ENCODE measurements at places on chromosomes 12 and 14. TPM values are rescaled to one million over a fixed set of nuclear protein-coding genes. Genes with fewer than 3 reads are reported as not detected.

AQP5 gene
- 1.6 TPM for total RNA-seq

LLPH gene
- 16.5 TPM for total RNA-seq

KRT2 gene
- not detected for total RNA-seq

OLR1 gene
- 10.1 TPM for total RNA-seq

GXYLT1 gene
- 9.6 TPM for total RNA-seq

PSME2 gene
- 106 TPM for total RNA-seq

MYF6 gene
- total RNA-seq = not detected

POTEG gene
- not detected for total RNA-seq

HCAR2 gene
- total RNA-seq = not detected

NR1H4 gene
- total RNA-seq = 45.8 TPM

TAS2R42 gene
- not detected for total RNA-seq

PLEKHD1 gene
- total RNA-seq = 0.06 TPM

NRXN3 gene
- total RNA-seq = 20.3 TPM

LRRC10 gene
- total RNA-seq = not detected

AJUBA gene
- total RNA-seq = 53.3 TPM

TAS2R10 gene
- total RNA-seq = 0.92 TPM

ABCC9 gene
- total RNA-seq = 33.3 TPM

FBLN5 gene
- total RNA-seq = 241 TPM

GLS2 gene
- total RNA-seq = 1.8 TPM

SMOC1 gene
- 3.1 TPM for total RNA-seq

KERA gene
- not detected for total RNA-seq

UNG gene
- 30.8 TPM for total RNA-seq

PTPRO gene
- total RNA-seq = 1.9 TPM

TAS2R43 gene
- 0.35 TPM for total RNA-seq

KLHDC1 gene
- 5.2 TPM for total RNA-seq

RHOJ gene
- 10.4 TPM for total RNA-seq

IFNG gene
- 0.66 TPM for total RNA-seq

CEBPE gene
- 0.20 TPM for total RNA-seq

ITGA7 gene
- 152 TPM for total RNA-seq

KLRD1 gene
- 1.8 TPM for total RNA-seq

COL2A1 gene
- 0.09 TPM for total RNA-seq

RFX4 gene
- 0.26 TPM for total RNA-seq

RNASE1 gene
- total RNA-seq = 609 TPM

GARIN6 gene
- total RNA-seq = not detected

CMKLR1 gene
- total RNA-seq = 8.4 TPM

TRIM9 gene
- total RNA-seq = 31.2 TPM

CLEC2B gene
- total RNA-seq = 10.1 TPM

GLT1D1 gene
- 3.3 TPM for total RNA-seq

HECTD4 gene
- total RNA-seq = 49.1 TPM

TNFRSF1A gene
- total RNA-seq = 155 TPM

RNASE7 gene
- total RNA-seq = 22.1 TPM

RAB2B gene
- total RNA-seq = 20.6 TPM

PTCSC3 gene
- total RNA-seq = not detected

CCDC197 gene
- not detected for total RNA-seq

SELPLG gene
- 22.4 TPM for total RNA-seq

TAS2R50 gene
- total RNA-seq = 1.3 TPM
